Upper lobe of left lung (tissue), 6 donors: ENCODE measurements at places on chromosomes 13 and 19. TPM values are rescaled to one million over a fixed set of nuclear protein-coding genes. Genes with fewer than 3 reads are reported as not detected.

- no peak for DNase-seq
Measured at GRCh38 chr13:33033051-33033812, 17.0 kb downstream of the KL start.

The DAND5 gene
- total RNA-seq = not detected

DNA sequence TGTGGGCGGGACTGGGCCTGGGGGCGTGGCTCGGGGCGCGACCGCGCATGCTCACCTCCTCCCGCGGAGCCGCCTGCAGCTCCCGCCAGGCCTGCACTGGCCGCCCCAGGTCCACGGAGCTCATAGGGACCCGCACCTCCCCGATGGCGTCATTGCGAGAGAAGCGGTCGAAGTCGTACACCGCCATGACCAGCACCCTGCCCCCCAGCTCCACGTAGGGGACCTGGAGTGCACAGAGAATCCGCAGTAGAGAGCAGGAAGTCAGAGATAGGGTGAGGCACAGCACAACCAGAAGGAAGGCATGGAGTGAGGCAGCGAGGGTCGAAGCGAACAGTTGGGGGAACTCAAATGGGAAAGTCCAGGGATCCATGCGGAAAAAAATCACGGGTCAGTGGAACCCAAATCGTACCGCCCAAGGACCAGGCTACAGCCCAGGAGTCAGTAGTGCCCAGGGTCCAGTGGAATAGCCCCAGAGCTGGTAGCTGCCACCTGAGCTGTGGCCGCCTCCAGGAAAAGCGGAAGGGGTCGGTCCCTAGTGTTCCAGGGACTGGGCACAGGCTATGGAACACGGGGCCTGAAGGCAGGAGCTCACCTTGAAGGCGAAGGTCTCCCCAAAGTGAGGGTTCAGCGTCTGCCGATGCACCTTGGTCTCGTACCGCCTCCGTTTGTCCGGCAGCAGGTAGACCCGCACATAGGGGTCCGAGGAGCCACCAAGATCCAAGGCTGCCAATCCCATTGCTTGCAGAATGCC is 4.8 kb downstream of the SYT5 start:
- DNase-seq = peak; percentile 75

DNA sequence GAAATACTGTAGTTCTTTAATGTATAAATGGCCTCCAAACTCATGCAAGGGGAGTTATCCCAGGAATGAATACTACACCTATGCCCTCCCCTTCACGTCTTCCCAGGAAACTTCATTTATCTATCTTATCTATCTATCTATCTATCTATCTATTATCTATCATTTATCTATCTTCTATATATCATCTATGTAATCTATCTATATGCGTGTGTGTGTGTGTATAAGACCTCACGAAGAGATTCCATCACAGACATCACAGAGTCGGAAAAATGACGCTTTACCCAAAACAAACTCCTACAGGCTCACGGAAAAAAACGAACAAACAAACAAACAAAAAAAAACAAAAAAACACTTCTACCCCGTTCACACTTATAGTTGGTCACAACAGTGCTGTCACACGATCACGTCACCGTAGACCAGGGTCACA is 486 bp downstream of the ZNF529 start:
- DNase-seq = no peak

The ZNF418 gene
- total RNA-seq = 10.5 TPM

The COG6 gene
- 14.1 TPM for total RNA-seq

DNA sequence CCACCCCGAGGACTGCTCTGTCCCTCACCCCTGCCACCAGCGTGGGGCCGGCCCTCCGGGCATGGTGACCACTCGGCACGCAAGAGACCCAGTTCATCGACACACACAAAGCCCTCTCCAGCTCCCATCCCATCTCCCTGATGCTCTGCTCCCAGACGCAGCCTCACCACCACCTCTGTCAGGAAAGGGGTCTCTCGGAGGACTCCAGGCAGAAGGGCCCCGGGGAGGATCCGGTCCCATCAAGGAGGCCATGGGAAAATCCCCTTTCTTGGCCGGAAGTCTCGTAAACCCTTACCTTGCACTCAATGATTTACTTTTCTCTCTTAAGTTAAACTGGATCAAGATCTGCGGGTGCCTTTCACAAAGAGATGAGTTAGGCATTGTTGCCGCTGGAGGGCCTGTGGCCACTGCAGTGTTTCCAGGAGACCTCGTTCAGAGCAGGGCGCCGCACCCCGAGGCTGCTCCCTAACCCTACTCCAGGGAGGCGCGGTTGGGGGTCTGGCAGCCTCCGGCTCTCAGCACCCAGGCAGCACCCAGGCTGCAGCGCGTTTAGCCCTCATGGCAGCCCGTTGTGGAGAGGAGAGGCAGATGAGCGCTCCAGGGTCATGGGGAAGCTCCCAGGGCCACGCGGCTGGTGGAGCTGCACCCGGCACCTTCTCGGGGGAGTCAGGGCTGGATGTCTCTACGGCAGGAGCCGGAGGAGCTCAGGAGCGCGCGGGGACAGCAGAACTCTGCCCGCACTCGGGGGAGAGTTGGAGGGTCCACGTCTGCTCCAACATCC is 31.0 kb downstream of the C2CD4C start:
- no peak for DNase-seq

The GPR32 gene
- total RNA-seq = not detected

DNA sequence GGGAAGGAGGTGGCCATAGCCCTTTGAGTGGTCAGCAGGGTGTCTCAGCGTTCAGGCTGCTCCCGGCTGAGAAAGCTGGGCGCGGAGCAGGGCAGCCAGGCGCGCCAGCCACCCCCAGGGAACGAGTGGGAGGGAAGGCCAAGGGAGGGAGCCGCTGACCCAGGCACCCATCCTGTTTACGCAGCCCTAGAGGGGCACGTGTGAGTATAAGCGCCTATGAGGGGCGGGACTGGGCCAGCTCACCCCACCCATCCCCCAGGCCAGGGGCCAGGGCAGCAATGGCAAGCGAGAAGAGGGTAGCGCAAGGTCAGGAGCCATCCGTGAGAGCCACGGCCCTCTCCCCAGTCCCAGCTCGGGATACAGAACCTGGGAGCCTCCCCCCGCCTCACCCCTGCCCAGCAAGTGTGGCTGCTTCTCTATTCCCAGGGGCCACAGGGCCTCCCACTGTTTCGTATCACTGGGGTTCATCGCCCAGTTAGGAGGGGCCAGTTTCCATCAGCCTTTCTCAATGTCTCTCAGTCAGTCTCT is 897 bp upstream of the DMKN start:
- DNase-seq = peak; percentile 65

- DNase-seq = no peak
Measured at GRCh38 chr13:30333616-30334015, 26.3 kb upstream of the KATNAL1 start.

GRCh38 chr13:46735425-46735824 is 61.5 kb downstream of the ESD start:
- no peak for DNase-seq

GRCh38 chr13:109273326-109273751 is 513.0 kb downstream of the IRS2 start:
- no peak for DNase-seq

GRCh38 chr13:45238945-45239795 is 38.3 kb upstream of the KCTD4 start:
- no peak for DNase-seq

DNA sequence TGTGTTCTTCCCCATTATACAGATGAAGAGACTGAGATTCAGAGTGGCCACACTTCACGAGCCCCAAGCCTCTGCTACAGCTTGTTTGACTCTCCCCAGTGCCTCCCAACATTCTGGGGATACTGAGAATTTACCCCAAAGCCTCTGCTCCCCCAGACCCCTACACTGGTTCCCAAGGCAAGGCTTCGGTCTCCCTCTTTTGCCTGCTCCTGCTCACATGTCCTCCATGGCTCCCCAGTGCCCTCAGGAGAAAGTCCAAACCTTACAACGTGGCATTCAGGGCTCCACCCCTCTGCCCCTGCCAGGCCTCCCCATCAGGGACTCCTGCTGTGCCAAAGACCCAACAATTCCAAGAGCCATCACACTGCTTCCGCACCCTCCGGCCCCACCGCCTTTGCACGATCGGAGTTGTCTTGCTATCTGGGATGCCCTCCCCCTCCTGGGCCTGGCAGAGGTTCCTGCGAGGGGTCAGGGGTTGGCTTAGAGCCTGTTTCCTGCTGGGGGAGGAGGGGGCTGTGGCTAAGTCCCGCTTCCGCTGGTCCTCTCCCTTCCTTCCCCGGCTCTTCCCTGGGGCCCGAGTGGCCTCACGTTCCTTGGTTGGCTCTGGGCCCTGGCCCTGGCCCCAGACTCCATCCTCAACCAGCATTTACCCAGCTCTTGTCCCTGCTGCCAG is 15.4 kb downstream of the GTPBP3 start:
- peak; percentile 27 for DNase-seq
